CD4-positive, alpha-beta memory T cell (primary cell): ENCODE measurements at places on chromosomes 1 and 21.

- DNase-seq = no peak
Measured at GRCh38 chr1:186780076-186780475, 48.7 kb upstream of the PLA2G4A start.

- DNase-seq = no peak
Measured at GRCh38 chr1:223083831-223084230, 59.2 kb downstream of the TLR5 start.

DNA sequence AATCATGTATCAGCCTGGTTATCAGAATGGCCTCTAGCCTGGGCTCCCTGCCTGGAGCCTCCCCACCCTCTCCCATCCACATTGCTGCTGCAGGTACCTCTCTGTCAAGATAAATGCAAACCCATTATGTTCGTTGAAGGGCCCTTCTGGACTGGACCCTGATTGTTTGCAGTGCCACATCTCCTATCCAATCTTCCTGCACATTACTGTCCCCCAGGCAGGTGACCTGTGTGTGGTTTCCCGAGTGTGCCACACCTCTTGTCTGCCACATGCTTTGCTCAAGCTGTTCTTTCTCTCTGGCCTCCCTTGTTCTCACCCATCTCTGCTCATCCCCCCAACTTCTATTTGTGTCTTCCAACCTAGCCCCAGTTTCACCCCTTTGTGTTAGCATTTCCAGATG is 32.4 kb downstream of the IER5 start:
- no peak for DNase-seq

- no peak for DNase-seq
Measured at GRCh38 chr21:36522219-36522808, 42.4 kb upstream of the CLDN14 start.

GRCh38 chr1:89637496-89637895 is 4.6 kb downstream of the LRRC8C start:
- DNase-seq = no peak
